H9 (cell line): ENCODE measurements at places on chromosomes 6 and 20. TPM values are rescaled to one million over a fixed set of nuclear protein-coding genes. Genes with fewer than 3 reads are reported as not detected.

Gene RNF182
- total RNA-seq = 3.5 and 3.7 TPM in 2 replicates

Gene SESN1
- 16.6 and 17.5 TPM in 2 replicates for total RNA-seq

Gene PTK6
- 0.44 and 0.46 TPM in 2 replicates for total RNA-seq

Gene SMAP1
- 29.3 TPM in 2 replicates for total RNA-seq
